ENCODE measurements at places on chromosomes 6 and 20. TPM values are rescaled to one million over a fixed set of nuclear protein-coding genes. Genes with fewer than 3 reads are reported as not detected.

DNA sequence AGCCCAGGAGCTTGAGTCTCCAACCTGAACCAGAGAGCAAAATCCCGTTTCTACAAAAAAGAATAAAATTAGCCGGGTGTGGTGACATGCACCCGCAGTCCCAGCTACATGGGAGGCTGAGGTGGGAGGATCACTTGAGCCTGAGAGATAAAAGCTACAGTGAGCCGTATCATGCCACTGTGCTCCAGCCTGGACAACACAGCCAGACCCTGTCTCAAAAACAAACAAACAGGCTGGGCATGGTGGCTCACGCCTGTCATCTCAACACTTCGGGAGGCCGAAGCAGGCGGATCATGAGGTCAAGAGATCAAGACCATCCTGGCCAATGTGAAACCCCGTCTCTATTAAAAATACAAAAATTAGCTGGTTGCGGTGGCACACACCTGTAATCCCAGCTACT is 11.4 kb upstream of the PTCRA start:
- no peak for DNase-seq

The RAB44 gene
- 0.26 TPM for total RNA-seq

The OR2B2 gene
- not detected for total RNA-seq

The PRL gene
- total RNA-seq, result not detected

- no peak for DNase-seq
Measured at GRCh38 chr6:18139935-18140621, 14.8 kb downstream of the TPMT start.

- DNase-seq, result no peak
Measured at GRCh38 chr6:32984622-32985389, 16.4 kb downstream of the BRD2 start.

DNA sequence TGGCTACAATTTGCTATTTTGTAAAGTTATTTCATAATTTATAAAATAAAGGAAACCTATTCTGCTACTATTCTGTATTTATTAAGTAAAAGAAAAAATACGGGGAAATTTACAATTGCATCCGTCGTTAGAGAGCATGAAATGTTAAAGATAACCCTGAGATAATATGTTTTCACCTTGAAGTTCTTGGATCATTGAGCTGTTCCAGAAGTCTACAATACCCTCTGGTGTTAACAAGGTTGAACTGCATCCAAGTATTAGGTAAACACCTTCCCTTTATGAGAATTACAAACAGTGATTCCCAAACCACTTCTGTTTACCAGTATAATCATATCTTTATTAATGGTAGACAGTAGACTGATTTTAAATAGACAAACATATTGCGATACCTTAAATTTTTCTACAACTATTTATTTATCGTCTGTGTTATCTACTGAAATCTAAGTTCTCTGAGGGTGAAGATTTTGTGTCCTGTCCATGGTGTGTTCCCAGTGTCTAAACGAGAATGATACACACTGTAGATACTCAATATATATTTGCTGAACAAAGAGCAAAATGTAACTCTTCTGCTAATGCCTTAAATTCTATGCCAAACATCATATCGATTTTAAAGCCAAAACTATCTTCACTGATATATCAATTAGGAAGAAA is 28.2 kb downstream of the TBC1D32 start:
- DNase-seq, result no peak

DNA sequence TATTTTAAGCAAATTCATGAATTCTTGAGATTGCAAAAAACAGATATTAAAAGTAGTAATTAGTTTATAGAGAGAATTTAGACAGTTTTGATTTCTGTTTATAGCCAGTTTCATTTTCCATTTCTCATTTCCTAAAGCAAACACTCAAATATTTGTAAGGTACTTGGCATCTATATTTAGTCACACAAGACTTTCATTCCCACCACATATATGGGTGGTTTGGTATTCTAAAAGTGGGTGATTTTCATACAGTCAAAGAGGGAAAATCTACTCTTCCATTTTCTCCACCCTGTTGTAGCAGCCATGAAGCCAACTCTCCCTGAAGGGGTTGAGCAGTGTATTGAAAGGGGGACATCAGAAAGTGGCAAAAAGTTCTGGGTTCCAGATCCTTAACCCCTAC is 181.1 kb upstream of the SUPT3H start:
- DNase-seq, result no peak

- DNase-seq, result no peak
Measured at GRCh38 chr6:119187596-119187995, 109.1 kb upstream of the FAM184A start.

The TSHZ2 gene
- total RNA-seq, result 35.0 TPM

The EFCAB8 gene
- 0.95 TPM for total RNA-seq

The SNAP91 gene
- 5.2 TPM for total RNA-seq

DNA sequence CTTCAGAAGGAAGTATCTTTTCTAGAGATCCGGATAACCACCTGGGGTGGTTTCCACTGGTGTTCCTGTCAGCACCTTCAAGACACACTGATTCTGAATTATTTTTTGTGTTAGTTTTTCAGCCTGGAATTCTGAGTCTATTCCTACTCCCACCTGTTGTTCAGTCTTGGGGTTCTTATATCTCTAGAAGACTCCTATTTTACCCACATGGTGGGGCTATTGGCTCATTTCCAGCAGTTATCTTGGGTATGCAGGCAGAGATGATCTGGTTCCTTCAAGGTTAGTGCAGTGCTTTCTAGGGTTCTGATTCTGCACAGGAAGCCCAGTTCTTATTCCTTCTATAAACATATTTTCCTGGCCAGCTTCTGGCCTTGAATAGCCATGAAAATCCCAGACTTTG is 175.6 kb upstream of the PDE7B start:
- DNase-seq, result no peak

The WFDC10B gene
- total RNA-seq, result not detected

The FLRT3 gene
- total RNA-seq, result 53.7 TPM

The ALDH5A1 gene
- total RNA-seq, result 9.3 TPM

DNA sequence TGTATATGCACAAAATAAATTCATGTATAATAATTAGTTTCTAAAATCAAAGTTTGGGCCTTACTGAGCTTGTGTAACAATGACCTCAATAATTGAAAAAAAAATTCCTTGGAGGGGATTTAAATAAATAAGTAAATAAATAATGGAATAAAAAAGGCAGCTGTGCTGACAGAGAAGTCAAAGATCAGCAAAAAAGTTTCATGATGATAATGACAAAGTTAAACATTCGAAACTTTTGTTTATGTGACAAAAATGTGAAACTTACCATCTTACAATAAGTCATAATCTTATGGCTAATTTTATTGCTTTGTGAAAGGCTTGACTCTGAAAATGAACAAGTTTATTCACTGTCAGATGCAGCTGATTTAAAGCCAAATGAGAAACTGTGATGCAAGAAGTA is 3.1 kb upstream of the TTK start:
- no peak for DNase-seq

DNA sequence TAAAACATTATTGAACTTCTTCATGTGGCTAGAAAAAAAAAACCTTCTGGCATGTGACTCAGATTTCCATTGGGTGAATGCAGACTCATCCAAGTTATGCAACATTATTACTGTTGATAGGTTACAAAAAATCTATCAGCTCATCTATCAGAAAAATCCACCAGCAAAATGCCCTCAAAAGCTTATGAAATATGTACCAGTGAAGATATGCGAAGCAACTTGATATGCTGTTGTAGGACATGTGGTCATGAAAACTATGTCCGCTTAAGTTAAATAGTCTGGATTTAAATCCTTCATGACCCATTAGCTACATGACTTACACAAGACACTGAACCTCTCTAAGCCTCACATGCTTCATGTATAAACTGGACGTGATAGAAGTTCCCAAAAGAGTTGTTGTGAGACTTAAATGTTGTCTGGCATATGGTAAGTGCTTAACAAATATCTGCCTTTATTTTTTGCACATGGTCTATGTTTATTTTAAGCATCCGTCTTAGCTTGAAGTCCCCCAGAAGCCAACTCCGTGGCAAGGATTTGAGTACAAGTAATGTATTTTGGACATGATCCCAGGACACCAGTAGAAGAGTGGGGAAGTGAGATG is 12.5 kb upstream of the BFSP1 start:
- DNase-seq, result no peak

- no peak for DNase-seq
Measured at GRCh38 chr6:111957623-111958315, 84.5 kb upstream of the FYN start.

The TBC1D22B gene
- total RNA-seq, result 5.7 TPM

DNA sequence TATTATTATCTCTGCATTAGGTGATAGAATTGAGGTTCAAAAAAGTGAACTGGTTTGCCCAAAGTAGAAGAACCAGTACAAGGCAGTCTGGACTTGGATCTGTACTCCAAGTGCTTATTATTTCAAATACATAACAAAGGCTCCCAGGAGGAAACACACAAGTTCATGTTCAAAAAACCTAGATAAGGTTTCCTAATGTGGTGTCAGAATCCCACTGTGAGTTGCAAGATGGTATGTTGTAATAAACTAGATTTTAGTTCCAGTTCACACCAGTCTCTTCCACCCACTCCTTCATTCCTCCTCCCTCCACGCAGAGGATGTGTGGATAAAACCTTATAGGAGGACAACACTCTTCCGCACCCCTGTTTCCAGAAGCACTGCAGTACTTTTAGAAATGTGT is 42.8 kb downstream of the KIAA0319 start:
- no peak for DNase-seq

- no peak for DNase-seq
Measured at GRCh38 chr6:90286884-90287488, 9.7 kb downstream of the BACH2 start.

The DEF6 gene
- total RNA-seq, result 7.2 TPM

The POU3F2 gene
- total RNA-seq, result 0.16 TPM

GRCh38 chr6:562052-562676 is 94.7 kb downstream of the HUS1B start:
- DNase-seq, result no peak

DNA sequence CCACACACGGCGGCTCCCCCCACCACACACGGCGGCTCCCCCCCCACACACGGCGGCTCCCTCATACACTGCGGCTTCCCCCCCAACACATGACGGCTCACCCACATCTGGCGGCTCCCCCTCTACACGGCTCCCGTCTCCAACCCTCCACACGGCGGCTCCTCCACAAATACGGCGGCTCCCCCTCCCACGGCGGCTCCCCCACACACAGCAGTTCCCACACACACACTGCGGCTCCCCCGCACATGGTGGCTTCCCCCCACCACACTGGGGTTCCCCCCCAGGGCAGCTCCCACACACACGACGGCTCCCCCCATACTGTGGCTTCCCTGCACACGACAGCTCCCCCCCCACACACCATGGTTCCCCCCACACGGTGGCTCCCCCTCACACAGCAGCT is 98.0 kb downstream of the TTLL2 start:
- DNase-seq, result no peak

All from urinary bladder (tissue), 4 donors.